ENCODE measurements at places on chromosomes 3 and 15. TPM values are rescaled to one million over a fixed set of nuclear protein-coding genes. Genes with fewer than 3 reads are reported as not detected.

- DNase-seq = no peak
Measured at GRCh38 chr15:67033571-67034044, 31.8 kb upstream of the SMAD3 start.

GRCh38 chr3:4990069-4990468 is 10.8 kb downstream of the BHLHE40 start:
- DNase-seq = no peak

GRCh38 chr3:189393598-189393997 is 221.8 kb downstream of the TPRG1 start:
- no peak for DNase-seq

DNA sequence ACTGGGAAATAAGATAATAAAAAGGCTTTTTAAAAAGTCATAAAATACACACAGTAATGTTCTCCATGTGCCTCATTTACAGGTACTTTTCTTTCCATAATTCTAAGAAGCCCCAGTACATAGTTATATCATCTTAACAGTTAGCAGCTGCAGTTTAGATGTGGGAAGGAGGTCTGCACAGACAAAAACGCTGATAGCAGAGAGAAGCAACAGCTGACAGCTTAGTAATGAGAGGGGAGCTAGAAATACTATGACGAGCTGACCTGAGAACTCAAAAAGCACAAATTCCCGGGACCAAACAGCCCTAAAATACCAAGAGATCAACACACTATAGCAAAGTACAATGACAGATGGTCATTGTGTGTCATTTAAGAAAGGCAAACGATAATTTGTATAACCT is 36.7 kb upstream of the ARHGEF3 start:
- DNase-seq = no peak

DNA sequence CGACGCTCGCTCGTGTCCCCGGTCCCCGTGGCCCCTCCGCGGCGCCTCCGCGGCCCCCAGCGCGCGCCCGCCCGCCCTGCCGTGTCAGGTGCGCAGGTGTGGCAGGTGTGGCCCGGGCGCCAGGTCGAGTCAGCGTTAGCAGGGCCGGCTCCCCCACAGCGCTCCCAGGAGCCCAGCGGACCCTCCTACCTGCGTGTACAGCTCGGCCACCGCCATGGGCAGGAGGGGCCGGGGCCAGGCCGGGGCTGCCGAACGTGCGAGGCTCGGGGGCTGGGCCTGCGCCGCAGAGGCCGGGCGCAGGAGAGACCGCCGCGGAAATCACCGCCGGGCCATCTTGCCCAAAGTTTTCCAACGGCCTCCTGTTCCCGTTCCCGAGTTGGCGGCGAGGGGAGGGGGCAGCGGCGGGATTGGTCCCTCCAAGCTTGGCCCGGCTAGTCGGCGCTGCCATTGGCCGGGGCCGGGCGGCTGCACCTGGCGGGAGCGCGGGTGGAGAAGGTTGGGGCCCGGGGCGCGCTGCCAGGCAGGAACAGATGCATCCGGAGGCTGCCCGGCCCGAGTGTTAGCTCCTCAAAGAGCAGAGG is at the start of gene MYO5C:
Gene MYO5C, minus strand, starts transcription at position 384 of the 581 bp plus-strand sequence. Its CDS starts 168 bp downstream, at position 216.
- no peak for DNase-seq

DNA sequence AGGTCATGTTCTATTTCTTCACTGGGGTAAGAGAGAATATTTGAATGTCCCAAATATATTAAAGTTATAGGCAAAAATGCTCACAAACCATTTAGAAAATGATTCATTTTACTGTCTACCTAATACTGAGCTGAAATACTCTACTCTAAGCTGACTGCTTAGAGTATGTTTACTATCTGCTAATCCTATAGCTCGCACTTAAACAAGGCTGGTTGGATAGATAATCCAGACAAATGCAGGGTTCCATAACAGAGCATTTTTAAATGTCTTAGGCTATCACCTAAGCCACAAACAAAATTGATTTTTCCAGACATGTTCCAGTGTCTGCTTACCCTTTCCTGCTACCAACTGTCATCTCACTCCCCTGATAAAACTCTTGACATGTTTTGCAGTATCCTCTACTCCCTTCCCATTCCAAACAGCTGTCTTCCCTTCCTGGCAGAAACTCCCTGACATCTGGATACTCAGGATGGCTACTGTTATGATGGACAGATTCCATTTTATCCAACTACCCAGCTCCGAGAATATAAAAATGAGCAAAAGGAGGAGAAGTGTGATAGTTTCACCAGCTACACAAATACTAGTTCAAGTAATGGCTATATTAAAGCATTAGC is 1034.7 kb downstream of the FHIT start:
- DNase-seq = no peak

- no peak for DNase-seq
Measured at GRCh38 chr3:79497447-79498111, 270.2 kb downstream of the ROBO1 start.

- DNase-seq = no peak
Measured at GRCh38 chr3:159855599-159856346, 132.9 kb upstream of the IL12A start.

GRCh38 chr3:37909067-37909911 is 47.6 kb downstream of the CTDSPL start:
- no peak for DNase-seq

DNA sequence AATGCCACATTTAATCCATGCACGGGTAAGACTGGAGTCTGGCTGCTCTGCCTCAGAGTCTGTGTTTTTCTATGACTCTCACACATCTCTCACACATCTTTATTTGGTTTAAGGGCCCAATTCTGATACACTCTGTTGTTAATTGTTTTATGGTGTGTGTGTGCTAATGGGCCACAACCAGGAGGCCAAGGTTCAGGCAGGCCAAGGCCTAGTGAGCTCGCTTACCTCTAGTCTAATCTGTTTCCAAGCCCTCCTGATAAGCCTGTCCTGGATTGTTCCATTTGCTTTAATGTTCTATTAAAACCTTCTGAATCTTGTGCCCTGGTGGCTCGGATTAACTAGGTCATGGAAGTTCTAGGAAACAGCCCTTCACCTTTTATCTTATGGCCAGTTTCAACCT is 445.4 kb upstream of the DPH6 start:
- DNase-seq = no peak

GRCh38 chr3:43753741-43754715 is 63.3 kb downstream of the ABHD5 start:
- no peak for DNase-seq

GRCh38 chr3:116034794-116035193 is 410.5 kb downstream of the LSAMP start:
- DNase-seq = no peak

- DNase-seq = no peak
Measured at GRCh38 chr3:155737844-155738460, 6.9 kb downstream of the PLCH1 start.

- DNase-seq = no peak
Measured at GRCh38 chr15:77497110-77497737, 76.5 kb downstream of the HMG20A start.

DNA sequence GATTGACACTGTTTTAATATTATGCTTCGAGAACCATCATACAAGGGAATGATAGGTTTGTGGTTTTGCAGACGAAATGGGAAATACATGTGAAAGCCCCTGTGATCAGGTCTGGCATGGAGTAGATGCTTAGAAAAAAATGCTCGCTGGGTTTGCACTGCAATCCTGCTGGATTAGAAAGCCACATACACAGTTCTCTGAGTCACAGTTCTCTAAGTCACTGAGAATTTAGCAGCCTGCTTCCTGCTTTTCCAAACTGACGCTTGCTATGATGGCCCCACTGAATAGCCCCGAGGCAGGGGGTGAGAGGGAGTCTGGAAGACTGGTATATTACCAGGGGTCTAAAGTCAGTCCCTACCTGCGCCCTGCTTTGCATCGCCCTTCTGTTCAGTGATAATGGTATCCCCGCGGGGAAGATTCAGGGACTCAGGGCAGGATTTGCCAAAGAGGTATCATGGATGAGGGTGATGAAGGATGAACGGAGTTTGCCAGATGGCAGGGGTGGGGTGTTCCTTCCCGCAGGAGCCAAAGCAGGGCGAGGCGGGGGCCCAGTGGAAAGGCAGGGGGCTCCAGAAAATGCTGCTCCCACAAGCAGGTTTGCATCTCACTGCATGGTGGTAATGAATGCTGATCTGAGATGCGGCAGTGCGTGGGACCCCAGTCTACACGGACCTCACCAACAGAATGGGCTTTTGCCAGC is 82.3 kb downstream of the IQSEC1 start:
- DNase-seq = no peak

DNA sequence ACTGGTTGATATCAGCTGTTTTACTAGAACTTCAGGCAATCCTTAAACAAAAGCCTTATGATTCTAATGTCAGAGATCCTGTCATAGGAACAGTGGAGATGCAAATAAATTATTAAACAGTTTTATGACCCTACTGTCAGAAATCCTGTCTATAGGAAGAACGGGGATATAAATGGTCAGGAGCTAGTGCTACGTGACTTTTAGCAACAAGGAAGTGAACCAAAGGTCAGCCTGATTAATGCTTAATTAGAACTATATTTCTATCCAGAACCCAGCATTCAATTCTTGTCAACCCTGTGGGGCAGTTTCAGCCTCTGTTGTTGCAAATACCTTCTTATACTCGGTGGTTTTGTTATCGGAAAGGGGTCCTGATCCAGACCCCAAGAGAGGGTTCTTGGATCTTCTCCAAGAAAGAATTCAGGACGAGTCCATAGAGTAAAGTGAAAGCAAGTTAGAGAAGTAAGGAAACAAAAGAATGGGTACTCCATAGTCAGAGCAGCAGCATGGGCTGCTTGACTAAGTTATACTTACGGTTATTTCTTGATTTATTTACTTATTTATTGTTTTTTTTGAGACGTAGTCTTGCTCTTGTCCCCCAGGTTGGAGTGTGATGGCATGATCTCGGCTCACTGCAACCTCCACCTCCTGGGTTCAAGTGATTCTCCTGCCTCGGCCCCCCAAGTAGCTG is 59.9 kb upstream of the RNU6-1 start:
- no peak for DNase-seq

DNA sequence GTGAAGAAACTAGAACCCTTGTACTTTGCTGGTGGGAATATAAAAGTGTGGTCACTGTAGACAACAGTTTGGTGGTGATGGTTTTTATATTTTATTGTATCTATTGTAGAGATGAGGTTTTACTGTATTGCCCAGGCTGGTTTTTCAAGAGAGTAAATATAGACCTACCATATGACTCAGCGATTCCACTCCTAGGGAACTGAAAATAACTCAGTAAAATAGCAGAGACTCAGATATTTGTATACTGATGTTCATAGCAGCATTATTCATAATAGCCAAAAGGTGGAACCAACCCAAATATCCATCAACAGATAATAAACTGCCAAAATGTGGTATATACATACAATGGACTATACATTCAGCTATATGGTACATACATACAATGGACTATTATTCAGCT is 68.8 kb upstream of the IL12A start:
- no peak for DNase-seq

DNA sequence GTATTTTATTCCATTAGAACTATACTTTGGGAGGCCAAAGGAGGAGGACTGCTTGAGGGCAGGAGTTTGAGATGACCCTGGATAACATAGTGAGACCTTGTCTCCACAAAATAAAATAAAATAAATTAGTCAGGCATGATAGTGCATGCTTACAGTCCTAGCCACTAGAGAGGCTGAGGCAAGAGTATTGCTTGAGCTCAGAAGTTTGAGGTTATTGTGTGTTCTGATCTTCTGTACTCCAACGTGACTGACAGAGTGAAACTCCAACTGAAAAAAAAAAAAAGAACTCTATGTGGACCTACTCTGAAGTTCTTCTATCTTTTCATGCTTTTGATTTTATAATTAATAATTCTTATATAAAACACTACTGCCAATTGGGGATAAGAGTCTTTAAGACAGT is 1560.0 kb upstream of the GBE1 start:
- no peak for DNase-seq

DNA sequence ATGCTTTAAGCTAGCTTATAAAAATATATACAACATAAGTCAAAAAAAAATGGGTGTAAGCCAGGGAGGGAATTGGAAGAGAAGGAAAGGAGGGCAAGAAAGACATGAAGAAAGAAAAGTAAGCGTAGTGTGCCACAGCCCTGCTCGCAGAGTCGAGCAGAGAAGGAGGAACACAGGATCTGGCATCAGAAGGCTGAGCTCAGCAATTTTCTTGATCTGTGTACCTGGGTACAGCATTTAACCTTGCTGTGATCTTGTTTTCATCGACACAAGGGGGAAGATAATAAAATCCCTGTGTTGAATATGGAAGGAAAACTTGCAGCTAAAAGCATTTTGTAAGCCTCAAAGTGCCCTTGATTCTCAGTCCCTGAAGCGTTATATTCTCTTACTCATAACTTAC is 23.7 kb upstream of the C2CD4B start:
- no peak for DNase-seq

DNA sequence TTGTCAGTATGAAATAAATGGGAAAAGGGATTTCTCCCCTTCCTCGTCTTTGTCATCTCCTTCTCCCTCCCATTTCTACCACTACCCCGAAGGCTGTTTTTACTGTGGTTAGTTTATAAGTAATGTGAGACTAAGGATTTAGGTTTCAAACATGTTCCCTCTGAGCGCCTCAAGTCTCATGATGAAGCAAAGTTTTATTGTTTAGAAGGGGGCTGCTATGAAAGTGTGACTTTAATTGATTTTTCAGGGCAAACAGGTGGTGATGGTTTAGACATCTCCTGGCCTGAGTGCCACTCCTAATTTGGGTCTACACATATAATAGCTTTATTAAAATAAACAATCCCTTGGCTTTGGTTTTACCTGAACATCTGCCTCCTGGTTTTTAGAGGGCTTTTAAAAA is 185.5 kb downstream of the MCTP2 start:
- DNase-seq = no peak

DNA sequence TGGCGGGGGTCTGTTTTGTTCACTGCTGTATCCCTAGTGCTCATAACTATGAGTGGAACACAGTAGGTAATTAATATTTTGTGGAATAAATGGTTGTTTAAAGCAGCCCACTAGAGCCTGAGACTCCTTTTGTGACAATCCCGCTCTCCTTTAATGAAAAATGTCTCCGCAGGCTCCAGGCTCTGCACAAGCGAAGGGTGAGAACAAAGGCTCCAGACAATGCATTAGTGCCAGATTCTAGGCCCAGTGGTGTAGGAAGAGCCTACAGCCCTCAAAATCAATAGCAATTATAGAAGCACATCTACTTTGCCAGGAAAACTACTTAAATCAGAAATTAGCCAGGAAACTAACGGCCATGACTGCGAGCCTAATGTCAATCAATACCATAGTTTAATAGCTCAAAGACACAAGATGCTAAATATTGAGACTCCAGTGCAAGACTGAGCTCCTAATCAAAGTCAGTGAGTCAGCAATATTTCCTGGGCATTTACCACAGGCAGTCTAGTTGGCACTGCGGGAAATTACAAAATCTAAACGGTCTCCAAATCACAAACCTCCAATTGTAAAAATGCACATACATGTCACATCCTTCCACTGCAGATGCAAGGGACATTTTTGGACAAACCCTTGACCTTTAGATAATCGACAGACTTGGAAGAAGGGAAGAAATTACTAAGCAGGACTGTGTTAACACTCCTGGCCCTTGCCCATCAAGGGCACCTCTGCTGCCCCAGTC is 2.3 kb downstream of the ANXA2 start:
- no peak for DNase-seq

- no peak for DNase-seq
Measured at GRCh38 chr3:157650172-157650571, 147.0 kb upstream of the VEPH1 start.

GRCh38 chr3:2897821-2898220 is 212.4 kb downstream of the IL5RA start:
- no peak for DNase-seq

Gene ITIH1
- not detected for total RNA-seq

Gene CCR1
- total RNA-seq = 0.51 TPM

Gene CYP19A1
- 1.5 TPM for total RNA-seq

Gene LTF
- total RNA-seq = not detected

Gene TEX55
- total RNA-seq = not detected

Gene ST6GAL1
- 85.9 TPM for total RNA-seq

Gene CADM2
- total RNA-seq = not detected

Gene FANCD2OS
- total RNA-seq = not detected

Gene PLEKHO2
- 17.0 TPM for total RNA-seq

Gene TNFAIP8L3
- 1.8 TPM for total RNA-seq

Gene TMOD2
- 1.7 TPM for total RNA-seq

Gene TLR9
- 0.32 TPM for total RNA-seq
